ENCODE measurements at places on chromosomes 7 and 10. TPM values are rescaled to one million over a fixed set of nuclear protein-coding genes. Genes with fewer than 3 reads are reported as not detected.

Gene NRP1
- total RNA-seq = 95.2 TPM

Gene CUZD1
- 1.4 TPM for total RNA-seq

Gene ITGB8
- 1.1 TPM for total RNA-seq

Gene FANK1
- 2.8 TPM for total RNA-seq

Gene RELN
- not detected for total RNA-seq

Gene PLEKHS1
- total RNA-seq = 0.07 TPM

Gene DYNC1I1
- total RNA-seq = 0.15 TPM

Gene ZC3HAV1L
- total RNA-seq = 8.6 TPM

Gene ZNF479
- total RNA-seq = not detected

Gene PVRIG
- total RNA-seq = not detected

Gene DHX32
- 35.6 TPM for total RNA-seq

Gene IGF2BP3
- total RNA-seq = 24.4 TPM

Gene PBLD
- total RNA-seq = 3.3 TPM

Gene CCDC146
- 0.32 TPM for total RNA-seq

Gene STEAP1
- 16.1 TPM for total RNA-seq

Gene CELF2
- not detected for total RNA-seq

Gene TUBAL3
- total RNA-seq = 0.21 TPM

Gene CCL26
- total RNA-seq = 7.7 TPM

Gene SLC25A40
- 6.5 TPM for total RNA-seq

Gene CDNF
- 1.3 TPM for total RNA-seq

Gene SPAG6
- not detected for total RNA-seq

Gene TMEM176A
- total RNA-seq = not detected

Gene NKX2-3
- total RNA-seq = not detected

Gene CYP26A1
- 2.1 TPM for total RNA-seq

Gene TSPAN15
- 103 TPM for total RNA-seq

Gene TET1
- total RNA-seq = 0.90 TPM

Gene PON1
- total RNA-seq = 1.3 TPM

Gene MAGI2
- total RNA-seq = 0.48 TPM

Gene SNX10
- 5.0 TPM for total RNA-seq

Gene WDR91
- 8.9 TPM for total RNA-seq

Gene C10orf105
- total RNA-seq = not detected

Gene SPDYE16
- total RNA-seq = not detected

Gene ITGA8
- total RNA-seq = not detected

Gene RAB19
- total RNA-seq = not detected

Gene LRMDA
- total RNA-seq = 4.4 TPM

Gene ARHGEF5
- 2.5 TPM for total RNA-seq

Gene CYP26C1
- not detected for total RNA-seq

Gene ENKUR
- total RNA-seq = 0.17 TPM

Gene NET1
- 45.1 TPM for total RNA-seq

Gene FGFBP3
- 2.5 TPM for total RNA-seq

Gene RPEL1
- total RNA-seq = not detected

Gene CLDN3
- 3.6 TPM for total RNA-seq

Gene MLXIPL
- 1.2 TPM for total RNA-seq

Gene PIP
- 0.64 TPM for total RNA-seq

Gene STK31
- 0.71 TPM for total RNA-seq

Gene IL15RA
- total RNA-seq = 2.9 TPM

Gene CAV1
- 671 TPM for total RNA-seq

Gene CRHR2
- 0.06 TPM for total RNA-seq

Gene OR13A1
- total RNA-seq = 0.05 TPM

Gene MRLN
- not detected for total RNA-seq

Gene ZPBP
- total RNA-seq = not detected

Gene ZNF467
- total RNA-seq = 1.3 TPM

Gene GALNT17
- not detected for total RNA-seq

Gene CROT
- total RNA-seq = 6.5 TPM

Gene GIMAP5
- total RNA-seq = not detected
